T-helper 17 cell (primary cell): ENCODE measurements at places on chromosomes 16 and 17. TPM values are rescaled to one million over a fixed set of nuclear protein-coding genes. Genes with fewer than 3 reads are reported as not detected.
A peak's percentile ranks its signal among the peaks of the same experiment; 100 is the strongest.

Gene SLC35G3
- total RNA-seq: not detected

DNA sequence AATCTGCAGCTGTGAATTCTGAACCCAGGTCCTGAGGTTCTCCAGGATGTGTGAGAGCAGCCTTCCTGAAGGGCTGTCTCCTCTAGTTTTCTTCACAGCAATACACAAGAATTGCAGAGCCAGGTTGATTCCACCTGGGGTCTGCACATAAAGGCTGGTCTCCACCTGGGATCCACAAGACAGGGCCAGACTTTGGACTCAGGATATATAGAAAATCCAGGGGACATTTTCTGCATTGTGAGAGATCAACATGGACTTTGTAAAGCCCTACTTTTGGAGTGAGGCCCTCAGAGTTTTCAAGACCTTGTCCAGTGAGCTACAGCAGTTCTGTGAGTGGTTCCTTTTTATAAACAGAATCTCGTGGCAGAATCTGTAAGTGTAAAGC is 6.3 kb downstream of the ZNF267 start:
- peak overlapping the region; percentile 99 for H3K27ac ChIP-seq
- no peak for DNase-seq
- peaks cover 45% of the 10 kb centered on the region for H3K4me1 ChIP-seq
- peak overlapping the region; percentile 39 for H3K4me3 ChIP-seq
- H3K27me3 ChIP-seq: no peaks in the 10 kb centered on the region
- H3K36me3 ChIP-seq: peaks cover 7% of the 10 kb centered on the region

- peaks cover 77% of the 10 kb centered on the region for H3K4me1 ChIP-seq
- no peaks in the 10 kb centered on the region for H3K27me3 ChIP-seq
- DNase-seq: peak; percentile 77
- peak overlapping the region; percentile 89 for H3K4me3 ChIP-seq
These were observed 34.3 kb downstream of the NLRC5 start for GRCh38 chr16:57023541-57024249.

- H3K36me3 ChIP-seq: no peaks in the 10 kb centered on the region
- no peak overlapping the region for H3K4me3 ChIP-seq
- H3K27me3 ChIP-seq: no peaks in the 10 kb centered on the region
- H3K27ac ChIP-seq: no peak overlapping the region
- H3K4me1 ChIP-seq: peaks cover 13% of the 10 kb centered on the region
- DNase-seq: no peak
These were observed 55.3 kb downstream of the SOCS3 start for GRCh38 chr17:78304549-78305037.

- no peak overlapping the region for H3K27ac ChIP-seq
- H3K27me3 ChIP-seq: no peaks in the 10 kb centered on the region
- H3K4me1 ChIP-seq: no peaks in the 10 kb centered on the region
- H3K36me3 ChIP-seq: no peaks in the 10 kb centered on the region
- no peak overlapping the region for H3K4me3 ChIP-seq
These were observed 103.0 kb upstream of the CDH13 start for GRCh38 chr16:82523815-82524214.

DNA sequence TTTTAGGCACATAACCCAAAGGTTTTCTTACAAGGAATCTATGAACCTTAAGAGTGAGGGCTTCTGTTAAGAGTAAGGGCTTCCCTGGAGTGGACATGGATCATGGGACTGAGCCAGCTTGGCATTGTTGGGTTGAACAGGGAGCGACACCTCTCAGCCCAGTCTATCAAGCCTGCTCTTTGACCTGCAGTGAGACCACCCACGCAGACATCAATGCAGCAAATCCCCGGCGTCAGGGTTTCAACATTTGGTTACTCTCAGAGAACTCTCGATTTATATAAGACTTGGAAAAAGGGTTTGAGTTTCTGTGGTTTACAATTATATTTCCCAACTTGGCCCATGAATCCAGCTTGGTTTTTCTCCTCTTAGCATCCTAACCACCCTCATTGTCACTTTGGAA is 299.9 kb downstream of the WWOX start:
- no peak overlapping the region for H3K27ac ChIP-seq
- H3K27me3 ChIP-seq: no peaks in the 10 kb centered on the region
- peaks cover 2% of the 10 kb centered on the region for H3K36me3 ChIP-seq
- no peaks in the 10 kb centered on the region for H3K4me1 ChIP-seq

Gene MARCHF10
- total RNA-seq: 0.26 TPM

DNA sequence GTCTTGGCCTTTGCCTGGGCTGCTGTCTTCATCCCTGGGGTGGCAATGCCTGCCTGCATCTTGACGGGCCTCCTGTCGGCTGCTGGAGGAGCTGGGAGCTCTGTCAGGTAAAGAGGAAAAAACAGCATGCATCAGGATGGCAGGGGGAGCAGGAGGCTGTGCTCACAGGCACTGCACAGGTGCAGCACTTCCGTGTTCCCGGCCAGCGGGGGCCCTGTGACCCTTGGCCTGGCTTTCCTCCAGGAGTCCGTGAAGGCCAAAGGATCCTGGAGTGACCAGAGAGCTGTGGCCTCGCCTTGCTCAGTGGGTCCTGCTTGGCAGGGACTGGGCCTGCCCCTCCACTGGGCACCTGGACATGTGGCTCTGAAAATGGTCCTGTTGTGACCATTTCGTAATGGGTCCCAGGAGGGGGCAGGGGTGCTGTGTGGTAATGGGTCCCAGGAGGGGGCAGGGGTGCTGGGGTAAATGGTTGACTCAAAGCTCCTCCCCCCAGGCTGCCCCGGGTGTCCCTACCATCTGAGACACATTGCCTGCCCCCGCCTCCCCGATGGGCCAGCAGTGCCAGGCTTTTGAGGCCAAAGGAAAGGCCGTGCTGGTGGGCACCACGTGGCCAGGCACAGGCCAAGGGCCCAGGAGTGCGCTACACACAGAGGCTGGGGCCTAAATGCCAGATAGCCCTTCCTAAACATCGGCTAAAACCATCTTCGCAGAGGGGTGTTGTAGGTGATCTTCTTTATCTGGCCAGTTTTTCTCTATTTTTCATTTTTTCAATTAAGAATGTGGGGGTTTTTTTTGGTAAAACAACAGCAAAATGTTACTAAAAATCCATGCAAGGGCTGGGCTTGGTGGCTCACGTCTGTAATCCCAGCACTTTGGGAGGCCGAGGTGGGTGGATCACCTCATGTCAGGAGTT is 4.0 kb upstream of the FASN start:
- DNase-seq: no peak
- H3K27ac ChIP-seq: peak overlapping the region; percentile 24
- H3K4me3 ChIP-seq: no peak overlapping the region
- no peaks in the 10 kb centered on the region for H3K27me3 ChIP-seq
- H3K36me3 ChIP-seq: no peaks in the 10 kb centered on the region

DNA sequence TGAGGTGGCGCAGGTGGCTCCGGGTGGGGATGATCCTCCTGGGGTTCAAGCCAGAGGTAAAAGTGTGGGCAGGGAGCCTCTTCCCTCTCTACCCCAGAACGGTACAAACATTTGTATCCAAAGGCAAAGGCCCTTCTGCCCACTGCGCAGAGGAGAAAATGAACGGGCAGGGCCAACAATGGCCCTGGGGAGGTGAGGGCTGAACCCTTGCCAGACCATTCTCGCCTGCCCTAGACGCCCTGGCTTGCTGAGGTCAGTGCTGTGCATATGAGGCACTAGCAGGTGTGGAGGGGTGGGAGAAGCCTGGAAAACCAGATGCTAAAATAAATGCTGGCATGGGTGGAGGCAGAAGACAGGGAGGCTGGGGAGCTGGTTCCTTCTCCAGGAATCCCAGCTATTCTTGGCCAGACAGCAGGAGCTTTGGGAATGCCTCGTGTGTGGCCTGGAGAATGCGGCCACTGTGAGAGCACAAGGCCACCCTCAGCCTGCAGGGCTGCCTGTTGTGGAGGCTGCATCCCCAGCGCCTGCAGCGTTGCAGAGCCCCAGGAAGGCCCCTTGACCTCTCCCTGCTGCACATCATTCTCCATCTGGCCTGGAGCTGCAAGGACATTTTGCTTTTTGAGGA is 4.5 kb downstream of the C17orf50 start:
- H3K36me3 ChIP-seq: no peaks in the 10 kb centered on the region
- H3K4me1 ChIP-seq: peaks cover 7% of the 10 kb centered on the region
- DNase-seq: no peak
- peak overlapping the region; percentile 93 for H3K4me3 ChIP-seq
- no peak overlapping the region for H3K27ac ChIP-seq
- H3K27me3 ChIP-seq: peaks cover 10% of the 10 kb centered on the region

DNA sequence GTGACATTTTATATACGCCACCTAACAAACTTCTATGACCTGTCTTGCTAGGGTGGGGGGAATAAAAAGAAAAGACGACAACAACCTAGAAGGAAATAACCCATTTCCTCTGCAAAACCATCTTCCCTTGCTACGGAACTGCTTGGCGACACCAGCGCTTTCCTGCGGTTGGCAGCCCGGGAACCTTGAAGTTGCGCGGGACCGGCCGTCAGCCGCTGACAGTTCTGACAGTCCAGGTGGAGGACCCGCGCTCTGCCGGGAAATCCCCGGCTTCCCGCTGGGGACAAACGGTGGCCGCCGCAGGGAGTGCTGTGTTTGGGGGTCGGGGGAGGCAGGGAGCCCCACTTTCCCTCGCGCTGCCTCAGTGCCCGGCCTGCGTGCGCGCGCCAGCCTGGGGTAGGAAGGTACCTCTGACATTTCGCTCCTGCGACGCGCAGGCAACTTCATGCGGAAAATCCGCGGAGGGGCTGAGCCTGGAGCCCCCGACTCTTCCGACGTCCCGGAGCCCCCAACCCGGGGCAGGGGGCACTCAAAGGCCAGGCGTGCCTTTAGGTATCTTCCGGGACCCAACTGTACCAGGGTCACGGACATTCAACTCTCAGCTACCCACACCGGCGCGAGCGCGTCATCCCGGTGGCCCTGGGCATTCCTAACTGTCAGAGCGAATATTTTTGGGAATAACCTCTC is 516 bp downstream of the SLC16A6 start:
- H3K4me1 ChIP-seq: peaks cover 46% of the 10 kb centered on the region
- peak overlapping the region; percentile 98 for H3K4me3 ChIP-seq
- H3K27me3 ChIP-seq: no peaks in the 10 kb centered on the region
- peak; percentile 49 for DNase-seq
- no peaks in the 10 kb centered on the region for H3K36me3 ChIP-seq

Gene CLUH
- total RNA-seq: 55.2 TPM

Gene EFNB3
- total RNA-seq: not detected

GRCh38 chr17:52297230-52298010 is 138.9 kb upstream of the CA10 start:
- no peak for DNase-seq
- H3K27me3 ChIP-seq: peaks cover 14% of the 10 kb centered on the region
- H3K4me3 ChIP-seq: no peak overlapping the region
- H3K4me1 ChIP-seq: no peaks in the 10 kb centered on the region
- no peaks in the 10 kb centered on the region for H3K36me3 ChIP-seq
- no peak overlapping the region for H3K27ac ChIP-seq

GRCh38 chr17:48615047-48615962 is at the start of gene HOXB8:
TSS of gene HOXB8 (minus strand) at chr17:48615292. CDS start at chr17:48614704, 588 bp downstream.
- peaks cover 6% of the 10 kb centered on the region for H3K36me3 ChIP-seq
- H3K4me3 ChIP-seq: peak within 1 kb of the TSS; percentile 95
- DNase-seq: no peak
- peaks cover 91% of the 10 kb centered on the region for H3K27me3 ChIP-seq
- peaks cover 53% of the 10 kb centered on the region for H3K4me1 ChIP-seq

- H3K27ac ChIP-seq: peak overlapping the region; percentile 93
- H3K4me1 ChIP-seq: peaks cover 35% of the 10 kb centered on the region
- peak overlapping the region; percentile 90 for H3K4me3 ChIP-seq
- no peak for DNase-seq
These were observed 192.4 kb downstream of the SEC14L1 start for GRCh38 chr17:77332981-77333685.

DNA sequence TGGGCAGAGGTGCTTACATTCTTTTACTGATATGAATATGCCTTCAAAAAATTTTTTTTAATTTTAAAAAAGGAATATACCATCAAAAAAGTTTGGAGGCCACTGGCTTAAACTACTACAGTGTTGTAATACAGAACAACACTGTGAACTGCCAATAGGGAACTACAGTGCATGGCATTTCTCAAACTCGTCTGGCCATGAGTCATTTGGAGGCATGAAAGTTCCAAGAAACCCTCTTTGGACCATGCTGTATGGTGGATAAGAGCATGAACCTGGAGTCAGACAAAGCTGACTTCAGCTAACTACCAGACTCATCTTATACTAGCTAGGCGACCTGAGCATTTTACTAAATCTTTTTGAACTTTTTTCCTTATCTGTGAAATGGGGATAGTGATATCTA is 9.2 kb upstream of the NF1 start:
- no peak overlapping the region for H3K4me3 ChIP-seq
- no peaks in the 10 kb centered on the region for H3K36me3 ChIP-seq
- no peak overlapping the region for H3K27ac ChIP-seq
- no peak for DNase-seq

GRCh38 chr17:15119968-15120367 is 145.2 kb downstream of the PMP22 start:
- no peak overlapping the region for H3K27ac ChIP-seq
- no peaks in the 10 kb centered on the region for H3K4me1 ChIP-seq
- no peak overlapping the region for H3K4me3 ChIP-seq
- no peaks in the 10 kb centered on the region for H3K36me3 ChIP-seq
- H3K27me3 ChIP-seq: peaks cover 23% of the 10 kb centered on the region

GRCh38 chr17:68196394-68197090 is 51.3 kb upstream of the AMZ2 start:
- no peak overlapping the region for H3K27ac ChIP-seq
- H3K27me3 ChIP-seq: no peaks in the 10 kb centered on the region
- H3K4me1 ChIP-seq: peaks cover 23% of the 10 kb centered on the region
- no peak for DNase-seq
- H3K4me3 ChIP-seq: peak overlapping the region; percentile 93
- no peaks in the 10 kb centered on the region for H3K36me3 ChIP-seq

Gene ZNF629
- total RNA-seq: 1.5 TPM

Gene SPATA22
- total RNA-seq: not detected

DNA sequence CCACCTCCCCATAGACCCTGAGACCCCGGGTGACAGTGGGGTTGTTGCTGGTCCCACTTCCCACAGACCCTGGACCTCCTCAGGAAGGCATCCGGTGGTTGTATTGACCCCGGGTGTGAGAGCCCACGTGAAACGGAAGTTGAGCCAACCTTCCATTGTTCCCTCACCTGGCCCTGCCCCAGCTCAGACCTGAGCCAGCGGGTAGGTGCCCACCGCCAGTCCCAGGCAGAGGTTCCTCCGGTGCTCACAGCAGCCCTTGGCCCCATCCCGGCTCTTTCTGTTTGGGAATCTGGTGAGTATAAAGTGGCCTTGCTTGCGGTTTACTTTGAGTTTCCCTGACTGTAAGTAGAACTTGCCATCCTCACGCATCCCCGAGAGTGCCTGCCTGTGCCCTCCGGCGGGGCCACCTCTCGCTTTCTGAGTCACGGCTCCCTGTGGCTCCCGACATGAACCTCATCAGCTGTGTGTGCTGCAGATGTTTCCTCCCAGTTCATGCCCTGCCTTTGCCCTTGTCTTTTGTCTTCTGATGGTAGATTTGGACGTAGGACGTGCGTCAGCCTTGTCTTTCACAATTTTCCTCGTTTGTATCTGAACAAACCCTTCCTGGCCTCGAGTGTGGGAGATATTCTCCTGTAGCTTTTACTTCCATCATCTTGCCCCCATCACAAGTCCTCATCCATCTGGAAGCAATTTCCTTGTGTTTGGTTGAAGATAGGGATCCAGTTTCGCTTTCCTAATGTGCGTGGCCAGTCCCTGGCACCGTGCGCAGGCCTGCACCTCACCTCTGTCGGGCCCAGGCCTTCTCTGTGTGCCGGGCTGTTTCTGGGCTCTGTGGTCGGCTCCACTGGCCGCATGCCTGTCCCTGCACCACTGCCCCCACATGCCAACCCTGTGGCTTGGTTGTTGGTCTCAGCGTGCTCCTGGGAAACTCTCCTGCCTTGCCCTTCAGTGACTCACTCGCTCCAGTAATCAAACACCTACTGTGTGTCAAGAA is 76.0 kb downstream of the METRNL start:
- peaks cover 13% of the 10 kb centered on the region for H3K4me1 ChIP-seq
- no peak overlapping the region for H3K27ac ChIP-seq
- H3K36me3 ChIP-seq: no peaks in the 10 kb centered on the region
- DNase-seq: no peak
- H3K27me3 ChIP-seq: peaks cover 41% of the 10 kb centered on the region

- no peak overlapping the region for H3K4me3 ChIP-seq
- peaks cover 7% of the 10 kb centered on the region for H3K4me1 ChIP-seq
- peaks cover 4% of the 10 kb centered on the region for H3K36me3 ChIP-seq
These were observed 5.2 kb downstream of the GRB7 start for GRCh38 chr17:39742856-39743436.
